ENCODE measurements at places on chromosomes 2 and 18.

GRCh38 chr2:49914281-49914680 lies 760.0 kb upstream of the FSHR start:
- peak; percentile 67 for DNase-seq

- peak; percentile 49 for DNase-seq
These were observed 174.2 kb upstream of the OSR1 start for GRCh38 chr2:19532547-19533196.

DNA sequence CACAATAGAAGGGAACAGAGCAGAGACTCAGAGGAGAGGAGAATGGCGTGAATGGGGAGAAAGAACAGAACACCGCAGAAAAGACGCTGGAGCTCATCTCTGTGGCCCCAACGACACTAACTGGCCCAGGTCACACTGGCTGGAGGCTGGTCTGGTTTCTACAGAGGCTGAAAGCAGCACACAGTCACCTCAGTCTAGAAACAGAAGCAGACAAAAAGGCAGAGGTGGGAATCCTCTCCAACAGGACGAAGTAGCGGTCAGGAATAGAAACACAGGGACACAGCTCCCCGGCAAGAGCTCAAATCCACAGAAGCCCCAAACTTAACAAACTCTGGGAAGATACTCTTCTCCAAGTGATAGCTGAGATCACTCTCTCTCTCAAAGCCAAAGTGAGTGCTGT lies 9.2 kb downstream of the SLC66A2 start:
- DNase-seq: no peak

GRCh38 chr2:113276761-113277425 lies 1.8 kb downstream of the PAX8 start:
- no peak for DNase-seq

DNA sequence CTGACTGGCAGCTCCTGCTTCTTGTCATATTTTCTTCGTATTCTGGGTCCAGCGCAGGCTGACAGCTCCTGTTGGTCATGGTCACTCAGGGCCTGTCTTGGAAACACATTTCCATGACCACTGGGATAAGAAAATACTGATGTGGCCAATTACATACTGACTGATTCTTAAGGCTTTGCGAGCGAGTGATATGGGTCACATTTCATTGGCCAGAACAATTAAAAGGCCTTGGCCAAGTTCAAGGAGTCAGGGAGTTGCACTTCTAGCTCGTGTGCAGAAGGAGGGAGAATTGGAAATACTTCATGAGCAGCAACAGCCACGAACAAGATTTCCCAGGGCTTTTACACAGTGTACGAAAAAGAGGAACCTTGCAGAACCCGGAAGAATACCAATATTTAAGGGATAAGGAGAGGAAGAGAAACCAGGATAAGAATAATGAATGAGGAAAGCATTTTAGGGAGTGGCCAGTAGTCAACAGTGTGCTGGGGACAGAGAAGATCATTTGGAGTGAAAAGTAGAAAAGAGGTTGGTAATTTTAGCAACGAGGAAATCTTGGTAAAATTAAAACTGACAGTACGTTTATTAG lies 149.5 kb downstream of the ATP9B start:
- no peak for DNase-seq
